LHCN-M2 (cell line): ENCODE measurements at places on chromosomes 16 and 17. TPM values are rescaled to one million over a fixed set of nuclear protein-coding genes. Genes with fewer than 3 reads are reported as not detected.

- no peak for DNase-seq
Measured at GRCh38 chr17:66782851-66783250, 52.1 kb upstream of the CACNG5 start.

- DNase-seq = no peak
Measured at GRCh38 chr16:73150786-73151185, 102.9 kb upstream of the ZFHX3 start.

Gene TMEM114
- total RNA-seq = not detected in 2 replicates

DNA sequence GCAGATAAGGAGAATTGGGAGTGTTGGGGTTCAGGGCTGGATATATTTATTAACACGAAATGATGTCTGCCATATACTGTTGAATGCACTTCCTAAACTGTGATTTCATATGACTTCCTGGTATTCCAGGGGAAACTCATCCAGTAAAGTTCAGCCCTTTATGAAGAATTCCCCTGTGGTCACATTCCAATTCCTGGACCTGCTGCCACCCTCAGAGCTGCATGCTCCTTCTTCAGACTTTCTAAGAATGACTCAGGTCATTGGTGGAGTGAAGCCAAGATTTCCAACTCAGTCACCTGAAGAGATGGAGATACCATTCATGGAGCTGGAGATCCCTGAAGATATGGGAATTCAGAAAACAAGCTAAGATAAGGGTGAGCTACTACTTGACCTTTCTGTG, 114.2 kb upstream of the TMEM97 start:
- no peak for DNase-seq

Gene SECTM1
- total RNA-seq = 139 and 147 TPM in 2 replicates

Gene MVD
- 31.8 and 37.8 TPM in 2 replicates for total RNA-seq

DNA sequence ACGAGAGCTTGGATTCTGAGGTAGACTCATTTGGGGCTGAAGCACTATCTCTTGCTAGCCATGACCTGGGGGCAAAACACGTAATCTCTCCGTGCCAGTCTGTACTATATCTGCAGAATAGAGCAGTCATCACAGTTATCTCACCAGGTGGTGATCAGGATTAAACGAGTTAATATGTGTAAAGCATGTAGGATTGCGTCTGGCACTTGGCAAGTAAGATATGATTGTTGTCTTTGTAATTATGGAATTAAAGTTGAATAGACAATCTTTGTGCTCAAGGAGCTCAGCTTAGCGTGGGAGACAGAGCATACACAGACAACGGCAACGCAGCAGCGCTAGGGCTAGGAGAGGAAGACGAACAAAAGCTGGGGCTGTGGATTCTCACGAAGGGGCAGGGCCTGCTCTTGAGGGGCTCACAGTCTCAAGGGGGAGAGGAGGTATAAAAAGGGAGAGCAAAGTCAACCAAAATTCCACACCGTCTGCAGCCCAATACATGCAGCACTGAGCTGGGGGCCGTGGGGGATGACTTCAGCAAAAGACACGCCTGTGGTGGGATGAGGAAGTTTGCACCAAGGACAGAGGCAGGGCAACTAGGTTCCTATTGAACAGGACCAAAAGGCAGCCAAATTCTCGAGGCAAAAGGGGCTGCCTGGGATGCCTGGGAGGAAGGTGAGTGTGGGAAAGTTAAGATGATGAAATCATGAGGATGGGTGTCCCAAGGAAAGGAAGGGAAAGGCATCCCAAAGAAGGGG, 68.6 kb downstream of the SDK2 start:
- no peak for DNase-seq

GRCh38 chr16:51022955-51023354, 128.1 kb downstream of the SALL1 start:
- DNase-seq = no peak

- peak; percentile 36 for DNase-seq
Measured at GRCh38 chr16:30609002-30609925, 925 bp downstream of the ZNF689 start.

GRCh38 chr16:84738255-84739038, 38.6 kb downstream of the USP10 start:
- DNase-seq = peak; percentile 72

GRCh38 chr17:82213251-82214011, 789 bp upstream of the CCDC57 start:
- peak; percentile 75 for DNase-seq

Gene BMERB1
- 36.1 and 45.1 TPM in 2 replicates for total RNA-seq

GRCh38 chr17:21523497-21524210, 147.5 kb downstream of the KCNJ12 start:
- peak; percentile 88 for DNase-seq

GRCh38 chr17:48718761-48719641, 3.3 kb downstream of the PRAC1 start:
- DNase-seq = no peak

Gene DNAI2
- not detected in 2 replicates for total RNA-seq

DNA sequence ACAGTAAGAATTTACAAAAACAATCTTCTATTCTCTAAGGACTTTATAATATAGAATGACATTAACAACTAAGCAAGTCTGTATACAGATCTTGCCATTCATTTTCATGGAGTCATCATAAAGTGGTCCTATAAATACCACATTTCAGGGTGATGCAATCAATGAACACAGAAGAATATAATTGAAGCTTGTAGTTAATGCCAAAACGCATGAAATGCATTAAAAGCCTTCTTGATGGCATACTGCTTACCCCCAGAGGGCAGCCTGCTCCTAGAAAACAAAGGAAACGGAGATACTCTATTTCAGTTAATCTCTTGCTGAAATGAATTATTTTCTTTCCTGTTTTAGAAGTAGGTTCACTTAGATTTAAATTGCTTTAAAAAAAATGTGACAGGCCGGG, 45.2 kb upstream of the STAC2 start:
- peak; percentile 49 for DNase-seq

DNA sequence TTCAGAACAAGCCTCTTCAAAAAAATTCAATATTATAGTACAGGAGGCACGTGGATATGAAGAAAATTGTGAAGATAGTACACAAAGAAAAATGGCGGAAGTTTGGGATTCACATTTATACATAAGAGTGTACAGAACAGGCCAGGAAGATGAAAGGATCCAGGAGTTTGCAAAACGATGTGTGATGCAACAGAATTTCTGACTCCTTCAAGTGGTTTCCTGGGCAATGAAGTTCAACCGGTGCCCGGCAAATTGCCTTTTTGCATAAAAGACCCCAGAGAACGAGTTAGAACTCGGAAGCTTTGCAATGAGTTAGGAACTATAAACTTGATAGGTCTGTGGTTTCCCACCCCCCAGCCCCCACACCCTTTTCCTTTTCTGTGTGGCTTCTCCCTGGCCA, 189.1 kb downstream of the SALL1 start:
- DNase-seq = no peak

Gene CDT1
- 44.9 and 53.4 TPM in 2 replicates for total RNA-seq

GRCh38 chr17:57174591-57174990, 81.7 kb upstream of the MSI2 start:
- DNase-seq = no peak

DNA sequence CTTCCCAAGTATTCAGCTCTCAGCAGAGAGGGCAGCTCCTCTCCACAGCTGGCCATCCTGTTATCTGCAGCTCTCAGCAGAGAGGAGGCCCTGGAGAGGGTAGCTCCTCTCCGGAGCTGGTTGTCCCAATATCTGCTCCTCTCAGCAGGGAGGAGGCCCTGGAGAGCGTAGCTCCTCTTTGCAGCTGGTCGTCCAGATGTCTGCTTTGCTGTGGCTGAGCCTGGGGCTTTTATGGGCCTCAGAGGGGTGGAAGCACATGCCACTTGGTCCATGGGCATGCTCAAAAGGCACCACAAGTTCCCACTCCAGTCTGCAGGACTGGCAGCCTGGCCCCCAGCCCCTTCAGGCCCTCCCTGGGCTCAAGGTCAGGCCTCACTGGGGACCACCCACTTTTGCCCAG, 314.3 kb downstream of the KCNJ2 start:
- no peak for DNase-seq

Gene KARS1
- total RNA-seq = 198 and 202 TPM in 2 replicates

Gene ZMYND15
- 0.06 TPM in 1 of 2 replicates, not detected in the other for total RNA-seq

DNA sequence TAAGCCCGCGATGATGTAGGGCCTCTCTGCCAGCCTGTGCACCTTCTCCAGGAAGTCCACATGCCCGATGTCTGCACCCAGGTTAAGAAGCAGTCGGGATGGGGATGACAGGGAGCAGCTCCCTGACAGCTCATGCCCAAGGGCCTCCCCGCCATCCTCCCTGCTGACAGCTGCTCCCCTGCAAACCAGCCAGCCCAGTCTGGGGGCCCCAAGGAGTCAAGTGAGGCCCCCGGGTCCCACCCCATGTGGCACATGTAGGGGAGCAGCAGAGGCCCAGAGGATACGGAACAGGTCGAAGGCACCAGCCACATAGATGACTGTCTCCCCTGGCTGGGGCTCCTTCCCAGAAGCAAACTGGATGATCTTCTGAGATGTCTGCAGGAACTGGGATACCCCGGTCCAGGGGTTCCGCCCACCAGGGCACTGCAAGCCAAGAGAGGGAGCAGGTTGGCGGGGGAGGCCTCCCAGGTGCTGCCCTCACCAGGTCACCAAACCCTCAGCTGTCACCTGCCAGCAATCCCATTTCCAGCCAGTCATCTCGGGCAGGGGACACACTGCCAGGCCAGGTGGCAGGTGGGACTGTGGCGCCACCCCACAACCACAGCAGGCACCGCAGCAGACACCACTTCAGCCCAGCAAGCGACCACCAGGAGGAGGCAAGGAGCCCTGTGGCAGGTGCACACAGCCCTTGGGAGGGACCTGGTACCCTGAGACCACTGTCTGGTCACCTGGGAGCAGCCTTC, 4.6 kb downstream of the PCYT2 start:
- DNase-seq = no peak

DNA sequence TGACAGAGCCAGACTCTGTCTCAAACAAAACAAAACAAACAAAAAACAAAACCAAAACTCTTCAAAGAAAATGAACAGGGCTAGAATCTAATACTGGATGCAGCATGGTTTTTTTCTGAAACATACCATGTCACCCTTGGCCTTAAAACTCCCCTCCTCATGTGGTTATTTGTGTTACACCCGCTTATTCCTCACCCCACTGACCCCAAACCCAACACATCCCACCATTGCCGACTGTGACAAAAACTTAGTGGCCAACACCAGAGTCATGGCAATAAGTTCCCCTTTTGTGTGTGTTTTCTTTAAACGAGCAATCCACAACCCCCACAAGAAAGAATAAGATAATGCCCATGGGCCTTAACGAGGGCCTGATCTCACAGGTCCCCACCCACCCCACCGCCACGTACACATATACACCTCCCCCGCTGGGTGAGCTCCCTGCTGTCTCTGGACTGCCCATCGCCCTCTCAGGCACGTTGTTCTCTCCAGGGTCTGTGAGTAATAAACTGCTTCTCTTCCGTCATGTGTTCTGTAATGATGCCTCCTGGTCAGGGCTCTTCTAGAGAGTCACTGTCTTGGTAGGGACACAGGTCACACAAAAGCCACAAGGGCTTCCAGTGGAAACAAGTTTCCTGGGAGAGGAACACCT, 16.8 kb upstream of the ENGASE start:
- DNase-seq = no peak

DNA sequence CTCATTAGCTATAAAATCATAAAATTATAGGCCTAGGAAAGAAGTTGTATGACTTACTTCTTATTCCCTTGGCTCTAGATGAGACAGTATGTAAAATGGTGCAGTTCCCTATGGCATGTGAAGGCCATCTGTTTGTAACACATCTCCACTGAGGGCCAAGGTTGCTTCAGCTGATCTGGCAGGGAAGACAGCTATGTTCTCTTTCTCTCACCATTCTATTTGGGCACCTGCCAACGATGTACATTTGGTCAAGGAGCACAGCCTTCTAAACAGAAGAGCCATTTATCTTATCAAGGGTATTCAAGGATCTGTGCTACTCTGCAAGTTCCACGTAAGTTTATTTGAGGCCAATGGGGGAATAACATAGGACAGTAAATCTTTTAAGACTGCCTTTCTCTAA, 129.8 kb upstream of the TOM1L1 start:
- DNase-seq = no peak

Gene CMTM2
- not detected in 2 replicates for total RNA-seq

Gene CDH5
- not detected in 2 replicates for total RNA-seq

Gene TUBD1
- 1.3 and 4.8 TPM in 2 replicates for total RNA-seq

- no peak for DNase-seq
Measured at GRCh38 chr17:45299361-45299760, 17.5 kb downstream of the MAP3K14 start.

DNA sequence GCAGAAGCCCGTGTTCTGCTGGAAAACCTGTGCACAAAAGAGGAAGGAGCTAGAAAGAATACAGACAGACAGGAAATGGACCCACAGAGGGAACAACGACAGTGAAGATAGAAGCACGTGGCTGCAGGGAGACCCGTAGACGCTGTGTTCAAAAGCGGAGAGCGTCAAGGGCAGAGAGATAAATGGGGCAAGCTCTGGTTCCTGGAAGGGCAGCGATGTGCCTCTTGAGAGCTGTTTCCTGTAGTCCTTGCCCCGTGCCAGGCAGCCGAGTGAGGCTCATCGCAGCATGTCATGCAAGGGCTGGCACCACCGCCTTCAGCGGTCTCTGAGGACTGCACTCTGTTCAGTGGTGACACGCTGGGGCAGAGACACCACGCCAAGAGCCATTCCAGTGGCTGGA, 43.6 kb upstream of the CACNG5 start:
- no peak for DNase-seq

GRCh38 chr16:82331397-82331796, 161.4 kb upstream of the MPHOSPH6 start:
- DNase-seq = no peak

Gene LITAFD
- not detected in 2 replicates for total RNA-seq

Gene MTHFSD
- total RNA-seq = 10.5 and 15.0 TPM in 2 replicates

GRCh38 chr17:1735834-1736347, 6.8 kb upstream of the SERPINF2 start:
- DNase-seq = no peak

DNA sequence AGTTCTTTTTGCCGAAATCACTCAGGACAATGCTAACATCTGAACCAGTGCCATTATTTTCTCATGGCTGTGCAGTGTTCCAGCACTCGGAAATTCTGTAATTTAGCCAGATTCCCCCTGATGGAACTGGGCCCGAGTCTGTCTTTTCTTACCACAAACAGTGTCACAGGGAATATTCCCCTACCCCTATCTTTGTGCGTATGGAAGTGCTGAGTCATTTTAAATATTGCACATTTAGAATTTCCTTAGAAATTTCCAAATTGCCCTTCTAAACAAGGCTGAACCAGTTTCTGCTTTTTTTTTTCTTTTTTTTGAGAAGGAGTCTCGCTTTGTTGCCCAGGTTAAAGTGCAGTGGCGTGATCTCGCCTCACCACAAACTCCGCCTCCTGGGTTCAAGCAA, 88.0 kb upstream of the CREBBP start:
- no peak for DNase-seq

DNA sequence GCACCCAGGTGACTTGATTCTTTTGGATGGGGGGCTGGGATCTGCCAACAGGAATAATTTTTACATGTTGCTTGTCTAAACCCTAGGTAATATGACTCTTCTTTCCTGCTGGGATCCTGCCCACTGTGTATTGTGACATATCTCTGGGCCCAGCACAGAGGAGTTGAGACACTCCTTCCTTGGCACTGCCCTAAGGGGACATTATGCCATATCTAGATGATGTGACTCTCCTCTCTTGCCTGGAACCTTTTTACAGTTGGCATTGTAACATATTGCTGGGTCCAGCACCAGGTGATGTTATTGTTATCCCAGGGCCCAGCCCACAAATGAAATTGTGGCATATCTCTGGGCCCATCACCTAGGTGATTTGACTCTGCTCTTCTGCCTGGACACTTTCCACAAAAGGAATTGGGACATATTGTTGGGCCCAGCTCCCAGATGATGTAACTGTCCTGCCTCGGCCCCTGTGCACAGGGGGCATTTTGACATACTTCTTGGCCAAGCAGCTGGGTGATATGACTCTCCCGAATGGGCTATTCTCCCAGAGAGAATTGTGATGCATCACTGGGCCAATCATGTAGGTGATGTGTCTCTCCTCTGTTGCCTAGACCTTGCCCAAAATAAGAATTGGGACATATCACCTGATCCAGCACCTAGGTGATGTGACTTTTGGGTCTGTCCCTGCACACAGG, 1837.7 kb downstream of the TP53TG3F start:
- DNase-seq = no peak
